ENCODE measurements at places on chromosomes 16 and 17. TPM values are rescaled to one million over a fixed set of nuclear protein-coding genes. Genes with fewer than 3 reads are reported as not detected.

DNA sequence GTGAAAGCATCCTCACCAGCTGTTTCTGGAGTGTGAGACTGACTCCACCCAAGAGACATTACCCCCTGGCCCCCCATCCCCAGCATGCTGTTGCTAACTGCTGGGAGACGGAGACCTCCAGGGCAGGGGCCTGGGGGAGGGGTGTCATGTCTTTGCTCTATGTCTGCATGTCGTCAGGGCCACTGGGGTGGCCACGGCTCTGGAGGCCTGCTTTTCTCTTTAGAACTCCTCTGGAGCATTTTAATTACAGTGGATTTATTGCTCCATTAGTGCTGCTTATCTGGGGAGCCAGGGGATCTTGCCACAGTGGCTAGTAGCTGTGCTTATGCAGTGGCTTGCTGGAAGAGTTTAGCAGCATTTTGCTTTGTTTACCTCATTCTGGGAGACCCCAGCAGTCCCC is 32.3 kb downstream of the CLEC16A start:
- no peak for DNase-seq
- H3K36me3 ChIP-seq, result no peaks in the 10 kb centered on the region
- H3K27me3 ChIP-seq, result no peaks in the 10 kb centered on the region
- no peak overlapping the region for H3K4me3 ChIP-seq
- H3K27ac ChIP-seq, result no peak overlapping the region

DNA sequence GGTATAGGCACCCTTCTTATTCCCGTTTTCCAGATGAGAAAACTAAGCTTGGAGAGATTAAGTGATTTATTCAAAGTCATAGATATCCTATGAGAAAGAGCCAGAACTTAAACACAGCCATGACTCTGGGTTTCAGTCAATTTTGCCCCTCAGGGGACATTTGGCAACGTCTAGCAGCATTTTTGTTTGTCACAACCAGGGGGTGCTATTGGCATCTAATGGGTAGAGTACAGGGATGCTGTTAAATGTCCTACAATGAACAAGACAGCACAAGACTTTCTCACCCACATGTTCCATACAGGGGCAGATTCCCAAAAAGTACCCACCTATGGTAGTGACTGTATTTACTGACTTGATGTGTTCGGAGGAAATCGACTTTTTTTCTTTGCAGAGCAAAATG is 4.8 kb upstream of the SHISA9 start:
- DNase-seq, result peak; percentile 12
- peaks cover 3% of the 10 kb centered on the region for H3K27me3 ChIP-seq
- H3K4me3 ChIP-seq, result no peak overlapping the region
- H3K36me3 ChIP-seq, result no peaks in the 10 kb centered on the region
- H3K27ac ChIP-seq, result no peak overlapping the region

The ADAM11 gene
- 3.5 TPM for total RNA-seq

The KRT23 gene
- total RNA-seq, result not detected

The ASGR2 gene
- 0.21 TPM for total RNA-seq
